CD8-positive, alpha-beta memory T cell (primary cell): ENCODE measurements at places on chromosomes 4 and X.

- H3K36me3 ChIP-seq = no peaks in the 10 kb centered on the region
- H3K27me3 ChIP-seq = no peaks in the 10 kb centered on the region
- H3K4me3 ChIP-seq = no peak overlapping the region
- no peak for DNase-seq
- H3K27ac ChIP-seq = no peak overlapping the region
Observed at GRCh38 chr4:153649572-153649991, 34.5 kb upstream of the TLR2 start.

DNA sequence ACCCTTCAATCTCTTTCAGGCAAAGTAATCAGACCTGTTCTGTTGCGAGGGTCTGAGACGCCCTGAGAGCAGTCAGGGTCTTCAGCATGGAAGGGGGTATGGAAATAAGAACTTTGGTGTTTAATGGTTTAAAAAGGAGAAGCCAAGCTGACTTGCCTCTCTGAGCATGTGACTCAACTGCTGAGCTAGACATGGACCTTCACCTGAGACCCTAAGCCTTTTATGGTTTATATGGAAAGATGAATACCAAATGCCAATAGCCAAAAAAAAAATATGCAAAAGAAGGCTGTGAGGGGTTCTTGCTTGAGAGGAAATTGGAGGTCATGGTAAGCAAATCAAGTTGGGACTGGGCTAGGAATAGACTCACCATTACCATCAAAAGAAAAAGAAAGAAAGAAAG is 30.6 kb downstream of the CHRNA9 start:
- H3K36me3 ChIP-seq = no peaks in the 10 kb centered on the region
- no peak for DNase-seq
- H3K4me1 ChIP-seq = no peaks in the 10 kb centered on the region

- H3K4me3 ChIP-seq = no peak overlapping the region
- H3K36me3 ChIP-seq = no peaks in the 10 kb centered on the region
- no peaks in the 10 kb centered on the region for H3K4me1 ChIP-seq
- no peak for DNase-seq
Observed at GRCh38 chr4:185222598-185222997, 13.2 kb downstream of the SNX25 start.

DNA sequence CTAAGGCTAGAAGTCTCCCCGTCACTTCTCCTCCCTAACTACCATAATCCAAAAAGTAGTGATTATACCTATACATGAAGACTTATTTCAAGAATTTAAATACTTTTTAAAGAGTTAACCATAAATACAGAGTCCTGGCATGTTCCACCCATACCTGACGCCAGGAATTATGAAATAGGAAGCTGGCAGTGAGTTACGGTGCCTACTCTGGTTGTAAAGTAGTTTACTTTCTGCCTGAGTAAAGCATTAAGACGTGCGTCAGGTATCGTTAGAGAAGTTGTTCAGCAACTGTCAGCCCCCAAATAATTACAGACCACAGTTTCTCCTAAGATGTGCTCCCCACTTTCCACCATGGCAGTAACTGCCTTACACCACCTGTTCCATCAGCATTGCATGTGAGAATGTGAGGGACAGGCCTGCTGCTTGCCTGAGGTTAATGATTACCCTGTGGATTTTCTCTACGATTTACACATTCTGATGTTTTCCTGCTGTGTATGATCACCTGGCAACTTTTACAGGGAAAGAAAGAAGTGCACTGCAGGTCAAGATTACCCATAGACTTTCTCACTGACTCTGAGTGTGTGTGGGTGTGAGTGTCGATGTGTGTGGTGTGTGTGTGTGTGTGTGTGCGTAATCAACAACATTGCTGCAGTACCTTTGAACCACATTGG is 92.3 kb upstream of the SLC7A11 start:
- no peak overlapping the region for H3K27ac ChIP-seq
- H3K4me3 ChIP-seq = no peak overlapping the region
- DNase-seq = no peak
- no peaks in the 10 kb centered on the region for H3K4me1 ChIP-seq
- no peaks in the 10 kb centered on the region for H3K36me3 ChIP-seq

DNA sequence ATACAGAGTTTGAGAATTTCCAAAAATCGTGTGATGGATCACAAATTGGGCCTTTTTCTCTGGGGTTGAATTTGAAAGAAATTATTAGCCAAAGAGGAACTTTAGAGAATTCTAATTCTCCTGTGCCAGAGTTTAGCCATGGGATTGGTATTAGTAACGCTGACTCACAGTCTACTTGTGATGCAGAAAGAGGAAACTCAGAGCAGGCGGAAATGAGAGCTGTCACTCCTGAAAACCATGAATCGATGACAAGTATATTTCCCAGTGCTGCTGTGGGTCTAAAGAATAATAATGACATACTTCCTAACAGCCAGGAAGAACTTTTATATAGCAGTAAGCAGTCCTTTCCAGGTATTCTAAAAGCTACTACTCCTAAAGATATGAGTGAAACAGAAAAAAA is 64.9 kb downstream of the N4BP2 start:
- H3K4me3 ChIP-seq = no peak overlapping the region
- no peak overlapping the region for H3K27ac ChIP-seq
- DNase-seq = no peak
- H3K36me3 ChIP-seq = no peaks in the 10 kb centered on the region
- H3K4me1 ChIP-seq = peaks cover 33% of the 10 kb centered on the region
- no peaks in the 10 kb centered on the region for H3K27me3 ChIP-seq

- DNase-seq = no peak
- no peak overlapping the region for H3K4me3 ChIP-seq
- H3K27me3 ChIP-seq = no peaks in the 10 kb centered on the region
- H3K27ac ChIP-seq = no peak overlapping the region
- no peaks in the 10 kb centered on the region for H3K36me3 ChIP-seq
- H3K4me1 ChIP-seq = no peaks in the 10 kb centered on the region
Observed at GRCh38 chr4:112589206-112589605, 47.5 kb downstream of the ZGRF1 start.

DNA sequence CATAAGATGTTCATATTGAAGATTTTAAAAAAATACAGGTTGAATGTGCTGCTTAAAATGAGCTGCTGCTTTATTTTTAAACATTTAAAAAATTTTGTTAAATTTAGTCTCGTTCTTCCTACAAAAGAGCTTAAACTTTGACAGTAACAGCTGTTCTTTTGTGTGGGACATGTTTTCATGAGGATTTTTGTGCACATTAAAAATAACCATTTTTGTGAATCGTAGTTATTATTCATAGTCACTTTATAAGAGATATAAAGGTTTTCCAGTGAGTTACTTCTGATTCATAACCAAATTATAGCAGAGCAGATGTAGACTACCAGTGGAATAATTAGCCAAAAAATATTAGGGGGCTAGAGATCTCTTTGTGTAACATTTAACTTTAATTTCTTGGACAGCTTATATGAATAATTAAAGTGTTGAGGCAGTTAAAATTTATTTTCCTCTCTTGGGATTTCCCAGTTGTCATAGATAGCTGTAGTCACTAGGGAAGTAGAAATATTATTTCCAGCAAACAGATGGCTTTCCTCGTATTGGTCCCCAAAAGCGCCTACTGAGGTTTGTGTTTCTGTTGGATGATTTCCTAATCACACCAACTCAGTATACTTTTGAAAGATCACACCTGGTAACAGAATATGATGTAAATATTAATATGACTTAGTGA is 24.2 kb downstream of the RBPJ start:
- H3K4me3 ChIP-seq = no peak overlapping the region
- H3K4me1 ChIP-seq = peaks cover 14% of the 10 kb centered on the region
- DNase-seq = no peak

GRCh38 chrX:35098419-35098818 is 155.8 kb downstream of the FAM47B start:
- H3K27me3 ChIP-seq = no peaks in the 10 kb centered on the region
- no peak overlapping the region for H3K4me3 ChIP-seq
- no peak overlapping the region for H3K27ac ChIP-seq

DNA sequence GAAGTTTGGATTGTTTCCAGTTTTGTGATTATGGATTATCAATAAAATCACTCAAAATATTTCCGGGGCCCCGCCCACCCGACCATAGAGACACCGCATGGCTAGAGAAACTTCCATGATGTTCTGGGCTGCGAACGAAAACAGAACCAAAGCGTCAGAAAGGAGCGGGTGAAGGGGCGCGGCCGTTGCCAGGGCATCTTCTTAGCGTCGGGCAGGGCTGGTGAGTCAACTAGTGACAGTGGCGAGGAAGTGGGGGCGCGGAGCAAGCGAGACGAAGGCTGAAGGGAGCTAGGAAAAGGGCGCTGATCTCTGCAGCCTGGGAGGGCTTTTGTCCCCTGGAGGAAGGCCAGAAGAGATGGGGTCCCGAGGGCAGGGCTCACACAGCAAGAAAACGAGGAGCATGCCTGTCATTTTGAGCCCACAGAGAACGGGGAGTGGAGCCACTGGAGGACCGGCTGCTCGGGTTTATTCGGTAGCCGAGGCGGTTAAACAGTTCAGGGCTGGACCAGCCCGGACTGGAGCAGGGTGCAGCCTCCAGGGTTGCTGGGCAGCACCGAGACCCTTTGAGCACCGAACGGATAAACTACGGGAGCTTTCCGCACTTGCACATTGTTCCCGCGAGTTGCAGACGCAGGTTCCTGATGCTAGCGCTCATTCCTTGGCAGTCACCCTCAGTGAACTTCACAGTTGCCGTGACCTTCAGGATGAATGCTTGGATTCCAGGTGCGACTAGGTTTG is 298.1 kb upstream of the TRPC5 start:
- H3K27me3 ChIP-seq = no peaks in the 10 kb centered on the region
- no peak overlapping the region for H3K4me3 ChIP-seq
- no peak overlapping the region for H3K27ac ChIP-seq

- no peak for DNase-seq
- H3K4me3 ChIP-seq = no peak overlapping the region
- no peaks in the 10 kb centered on the region for H3K4me1 ChIP-seq
- no peaks in the 10 kb centered on the region for H3K36me3 ChIP-seq
Observed at GRCh38 chr4:159445692-159446091, 342.8 kb downstream of the RAPGEF2 start.

DNA sequence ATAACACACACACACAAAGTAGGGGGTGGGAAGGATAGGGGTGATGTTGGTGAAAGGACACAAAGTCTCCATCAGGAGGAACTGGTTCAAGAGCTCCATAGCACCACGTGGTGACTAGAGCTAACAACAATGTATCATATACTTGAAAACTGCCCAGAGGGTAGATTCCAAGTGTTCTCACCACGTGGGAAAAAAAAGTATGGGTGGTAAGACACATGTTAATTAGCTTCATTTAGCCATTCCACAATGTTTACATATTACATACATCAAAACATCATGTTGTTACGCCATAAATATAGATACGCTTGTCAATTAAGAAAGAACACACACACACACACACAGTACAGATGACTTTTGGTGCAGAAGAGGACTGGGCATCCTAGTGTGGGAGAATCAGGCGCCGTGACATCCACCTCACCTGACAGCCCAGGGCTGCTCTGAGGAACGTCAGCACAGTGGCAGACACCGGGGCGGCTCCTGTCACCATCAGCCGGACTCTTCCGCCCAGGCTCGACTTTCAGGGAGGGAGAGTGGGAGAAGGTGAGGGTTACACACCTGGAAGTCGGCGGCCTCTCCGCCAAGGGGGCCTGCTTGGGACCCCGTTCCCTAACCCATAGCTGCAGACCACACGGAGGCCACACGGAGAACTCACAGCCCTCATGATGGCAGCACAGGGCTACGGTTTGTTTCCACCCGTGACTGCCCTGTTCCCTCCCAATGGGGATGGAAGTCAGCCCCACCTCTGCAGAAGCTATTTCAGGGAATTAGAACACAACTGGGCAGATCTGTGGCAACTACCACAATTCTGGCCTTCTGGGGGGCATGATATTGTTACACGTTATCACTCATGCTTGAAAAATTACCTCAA is 31.8 kb upstream of the CENPU start:
- H3K4me1 ChIP-seq = peaks cover 10% of the 10 kb centered on the region
- H3K27me3 ChIP-seq = no peaks in the 10 kb centered on the region
- H3K27ac ChIP-seq = no peak overlapping the region
- DNase-seq = no peak
- peaks cover 7% of the 10 kb centered on the region for H3K36me3 ChIP-seq
- no peak overlapping the region for H3K4me3 ChIP-seq

DNA sequence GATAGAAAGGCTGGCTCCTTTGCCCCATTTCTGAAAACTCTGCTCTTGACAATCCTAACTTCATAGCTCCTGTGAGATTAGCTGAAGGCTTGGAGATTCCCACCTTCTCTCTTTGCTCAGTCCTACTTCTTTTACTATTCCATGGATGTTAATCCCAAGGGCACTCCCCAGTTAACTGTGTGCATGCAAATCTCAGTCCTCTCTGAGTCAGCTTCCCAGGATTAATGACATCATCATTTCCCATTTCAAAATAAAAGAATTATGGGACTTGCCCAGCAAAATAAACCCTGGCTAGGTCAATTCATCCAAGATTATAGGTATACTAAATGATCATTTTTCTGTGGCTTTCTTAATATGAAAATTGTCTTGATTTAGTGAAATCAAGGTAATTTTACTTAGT is 328.6 kb upstream of the NR3C2 start:
- no peak overlapping the region for H3K27ac ChIP-seq
- H3K36me3 ChIP-seq = no peaks in the 10 kb centered on the region
- no peak for DNase-seq
- H3K4me1 ChIP-seq = no peaks in the 10 kb centered on the region

DNA sequence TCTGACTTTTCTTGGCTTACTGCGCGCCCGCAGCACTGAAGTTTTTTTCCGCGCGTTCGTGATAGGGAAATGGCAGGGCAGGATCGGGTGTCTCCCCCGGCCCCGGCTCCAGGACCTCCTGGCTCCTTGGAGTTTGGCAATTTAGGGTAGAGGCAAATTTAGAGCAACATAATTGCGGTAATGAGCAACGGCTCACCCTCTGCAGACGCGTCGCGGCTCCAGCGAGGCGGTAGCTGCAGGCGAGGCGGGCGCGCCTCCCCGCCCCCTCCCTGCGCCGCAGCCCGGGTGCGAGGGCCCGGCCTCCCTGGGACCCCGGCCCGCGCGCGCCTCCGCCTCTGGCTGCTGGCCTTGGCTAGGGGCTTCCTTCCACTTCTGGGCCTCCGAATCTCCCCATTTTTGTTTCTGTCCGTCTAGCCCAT is 6.2 kb downstream of the MSX1 start:
- peaks cover 5% of the 10 kb centered on the region for H3K4me1 ChIP-seq
- no peak for DNase-seq
- no peak overlapping the region for H3K27ac ChIP-seq

GRCh38 chrX:103423955-103424638 is 47.8 kb downstream of the BEX3 start:
- no peaks in the 10 kb centered on the region for H3K27me3 ChIP-seq
- DNase-seq = no peak
- no peaks in the 10 kb centered on the region for H3K36me3 ChIP-seq
- H3K4me1 ChIP-seq = no peaks in the 10 kb centered on the region
- no peak overlapping the region for H3K4me3 ChIP-seq
